ENCODE measurements at places on chromosomes 11 and 22.

- no peak for DNase-seq
These were observed 194.7 kb downstream of the BRD1 start for GRCh38 chr22:49633010-49633324.

- no peak for DNase-seq
These were observed 6.0 kb downstream of the NEAT1 start for GRCh38 chr11:65428578-65429067.

- no peak for DNase-seq
These were observed 793.3 kb downstream of the CNTN5 start for GRCh38 chr11:99814021-99814420.

DNA sequence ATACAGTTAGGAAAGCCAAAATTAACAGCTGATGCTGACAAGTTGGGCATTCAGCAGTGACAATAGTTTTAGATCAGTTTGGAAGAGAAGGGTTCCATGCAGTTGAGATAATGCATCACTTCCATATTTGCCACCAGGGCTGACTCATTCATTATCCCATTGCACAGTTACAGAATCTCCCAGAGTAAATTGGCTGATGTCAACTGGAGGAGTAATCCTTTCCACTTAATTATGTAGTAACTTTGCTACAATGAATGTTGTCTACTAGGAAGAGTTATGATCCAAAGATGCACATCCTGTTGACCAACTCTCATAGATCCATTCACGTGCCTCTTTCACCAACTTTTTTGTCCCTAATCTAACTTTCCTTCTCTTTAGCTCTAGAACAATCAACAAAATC lies 123.3 kb upstream of the LUZP2 start:
- DNase-seq: no peak

DNA sequence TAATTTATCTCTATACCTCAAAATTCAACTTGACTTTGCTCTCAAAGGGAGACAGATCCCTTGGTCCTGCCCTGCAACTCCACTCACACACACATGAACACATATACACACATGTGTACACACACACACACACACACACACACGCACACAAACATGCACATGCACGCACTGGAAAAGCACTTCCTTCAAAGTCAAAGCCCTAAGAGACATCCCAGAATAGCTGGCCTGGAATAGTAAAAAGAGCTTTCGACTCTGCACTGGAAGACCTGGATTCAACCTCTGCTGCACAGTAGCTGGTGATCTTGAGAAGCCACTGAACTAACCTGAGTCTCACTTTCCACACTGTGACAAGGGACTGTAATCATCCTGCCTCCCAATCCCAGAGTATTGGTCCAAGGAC lies 26.8 kb downstream of the TENM4 start:
- no peak for DNase-seq

DNA sequence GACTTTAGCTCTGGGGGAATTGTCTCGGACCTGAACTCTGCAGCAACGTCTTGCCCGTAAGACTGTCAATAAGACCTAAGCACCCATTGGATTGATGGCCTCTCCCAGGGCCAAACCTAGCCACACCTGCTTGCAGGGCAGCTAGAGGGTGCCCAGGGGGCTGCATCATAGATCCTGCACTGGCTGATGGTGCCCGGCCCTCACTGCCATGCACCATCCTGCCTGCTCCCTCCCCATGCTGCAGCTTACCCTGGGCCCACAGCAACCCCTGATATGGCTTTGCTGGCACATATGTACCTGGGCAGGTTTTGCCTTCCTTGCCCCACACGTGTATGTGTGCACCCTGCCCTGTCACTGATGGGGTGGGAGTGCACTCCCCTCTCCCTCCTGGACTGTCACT lies 8.9 kb upstream of the BBOX1 start:
- DNase-seq: no peak

DNA sequence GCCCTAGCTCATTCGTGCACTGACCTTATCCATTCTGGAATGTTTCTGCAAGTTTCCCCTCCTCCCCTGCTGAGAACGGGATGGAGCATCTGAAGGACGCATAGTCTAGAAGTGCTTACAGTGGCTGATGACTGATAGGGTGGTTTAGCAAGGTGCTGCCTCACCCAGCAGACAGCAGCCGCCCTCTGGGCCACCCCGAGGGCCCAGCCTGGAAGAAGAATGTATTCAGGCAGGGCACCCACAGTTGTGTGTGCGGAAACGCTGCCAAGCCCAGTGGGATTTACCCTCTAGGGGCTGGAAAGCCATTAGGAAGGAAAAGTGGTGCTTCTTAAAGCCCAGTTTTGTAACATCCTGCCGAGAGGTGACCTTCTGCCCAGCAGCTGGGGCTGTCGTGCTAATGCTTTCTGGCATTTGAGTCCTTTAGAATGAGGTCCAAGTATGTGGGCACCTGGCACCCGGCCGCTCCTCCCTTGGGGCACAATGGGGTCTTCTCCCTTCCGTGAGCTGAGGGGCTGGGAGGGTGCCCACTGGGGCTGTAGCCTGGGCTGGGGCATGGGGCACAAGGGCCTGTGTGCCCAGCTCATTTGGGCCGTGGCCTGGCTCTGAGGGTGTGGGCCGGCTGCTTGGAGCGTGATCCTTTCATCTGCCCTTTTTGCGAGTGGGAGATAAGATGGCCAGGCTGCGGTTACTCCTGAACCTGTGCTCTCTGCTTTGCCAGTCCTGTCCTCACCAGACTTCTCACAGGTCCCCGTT lies 14.4 kb downstream of the FBLN1 start:
- DNase-seq: no peak

DNA sequence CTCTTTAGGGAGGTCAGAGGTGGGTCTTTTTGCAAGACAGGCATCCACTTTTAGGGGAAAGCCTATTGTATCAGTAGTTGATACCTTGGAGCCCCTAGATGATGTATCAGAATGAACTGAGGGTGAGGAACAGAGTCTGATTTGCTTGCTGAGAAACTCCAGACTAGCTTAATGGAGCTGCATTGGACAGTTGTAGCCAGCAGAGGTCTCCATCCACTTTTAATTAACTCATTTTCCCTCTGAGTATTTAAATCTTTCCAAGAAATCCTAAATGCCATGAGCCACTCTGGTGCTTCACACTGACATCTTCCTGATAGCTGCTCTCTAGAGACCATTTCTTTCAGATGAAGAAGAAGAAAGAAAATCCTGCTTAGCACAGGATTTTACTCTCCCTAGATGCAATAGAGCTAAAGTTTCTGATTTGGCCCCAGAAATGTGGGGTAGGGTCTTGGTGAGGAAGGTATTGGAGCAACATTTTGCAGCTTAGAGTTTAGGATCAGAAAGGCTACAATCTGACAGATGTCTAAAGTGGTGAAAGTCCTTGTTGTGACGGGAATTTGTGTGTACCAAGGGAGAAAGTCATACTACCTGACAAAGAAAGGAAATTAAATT lies 38.0 kb downstream of the EXT2 start:
- DNase-seq: no peak

DNA sequence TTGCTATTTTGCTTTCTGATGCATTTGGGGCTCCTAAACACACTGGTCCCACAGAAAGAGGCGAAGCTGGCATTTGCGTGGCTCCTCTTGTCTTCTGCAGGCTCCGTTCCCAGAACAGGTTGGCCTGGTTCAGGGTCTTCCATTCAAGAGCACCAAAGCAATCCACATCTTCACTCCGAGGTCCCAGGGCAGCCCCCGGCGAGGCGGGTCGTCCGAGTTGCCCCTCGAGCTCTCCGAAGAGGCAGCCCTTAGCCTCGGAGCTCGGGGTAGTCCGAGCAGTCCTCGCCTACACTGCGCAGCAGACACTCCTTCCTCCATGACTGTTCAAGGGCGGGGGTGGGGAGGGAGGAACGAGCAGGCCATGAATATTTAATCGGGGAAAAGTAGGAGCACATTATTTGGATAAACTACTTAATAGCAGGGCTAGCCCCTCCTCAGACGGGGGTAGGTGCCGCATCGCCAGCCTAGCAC lies 321.3 kb downstream of the BLID start:
- DNase-seq: no peak

GRCh38 chr11:130490682-130491449 lies 42.4 kb downstream of the ADAMTS15 start:
- DNase-seq: no peak

- no peak for DNase-seq
These were observed 1.1 kb downstream of the EXT2 start for GRCh38 chr11:44096360-44097185.

DNA sequence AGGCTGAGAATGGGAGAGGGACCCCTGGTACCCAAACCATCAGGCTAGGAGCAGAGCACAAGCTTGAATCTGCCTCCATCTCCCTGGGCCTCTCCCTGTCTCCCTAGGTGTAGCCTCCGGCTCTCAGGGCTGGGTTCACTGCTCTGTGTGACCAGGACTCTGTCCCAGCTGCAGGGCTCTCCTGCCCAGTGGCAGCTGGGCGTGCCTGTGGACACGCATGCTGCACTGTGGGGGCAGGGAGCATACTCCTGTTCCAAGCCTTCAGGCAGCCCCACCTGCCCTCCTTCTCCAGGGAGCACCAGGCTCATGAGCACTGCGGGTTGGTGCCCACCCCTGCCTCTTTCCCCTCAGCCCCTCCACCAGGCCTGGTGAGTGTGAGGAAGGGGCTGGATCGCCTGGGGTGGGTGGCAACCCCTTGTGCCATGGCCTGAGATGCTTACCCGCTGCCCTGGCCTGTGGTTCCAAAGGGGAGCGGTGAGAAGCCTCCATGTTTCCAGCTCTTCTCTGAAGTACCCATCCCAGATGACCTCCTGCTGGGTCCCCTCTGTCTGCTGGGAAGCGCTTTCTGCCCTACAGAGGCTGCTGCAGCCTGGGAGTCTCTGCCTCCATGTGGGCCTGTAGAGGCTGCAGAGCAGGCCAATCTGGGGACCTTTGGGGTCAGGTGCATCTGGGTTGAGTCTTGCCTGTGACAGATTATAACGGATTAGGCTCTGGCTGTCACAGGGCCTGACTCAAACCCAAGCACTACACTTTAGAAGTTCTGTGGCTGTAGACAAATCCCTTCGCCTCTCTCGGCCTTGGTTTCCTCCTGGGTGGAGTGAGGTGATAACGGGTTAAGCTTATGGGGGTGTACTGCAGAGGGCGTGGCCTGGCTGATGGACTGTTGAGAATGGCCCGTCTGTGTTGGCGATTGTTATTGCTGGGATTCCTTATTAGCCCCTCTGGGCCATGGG lies 43.7 kb downstream of the WNT11 start:
- DNase-seq: no peak
